ENCODE measurements at places on chromosomes 5 and 9.
A peak's percentile ranks its signal among the peaks of the same experiment; 100 is the strongest.

GRCh38 chr9:93517331-93517730 lies 59.1 kb upstream of the PHF2 start:
- DNase-seq, result no peak

DNA sequence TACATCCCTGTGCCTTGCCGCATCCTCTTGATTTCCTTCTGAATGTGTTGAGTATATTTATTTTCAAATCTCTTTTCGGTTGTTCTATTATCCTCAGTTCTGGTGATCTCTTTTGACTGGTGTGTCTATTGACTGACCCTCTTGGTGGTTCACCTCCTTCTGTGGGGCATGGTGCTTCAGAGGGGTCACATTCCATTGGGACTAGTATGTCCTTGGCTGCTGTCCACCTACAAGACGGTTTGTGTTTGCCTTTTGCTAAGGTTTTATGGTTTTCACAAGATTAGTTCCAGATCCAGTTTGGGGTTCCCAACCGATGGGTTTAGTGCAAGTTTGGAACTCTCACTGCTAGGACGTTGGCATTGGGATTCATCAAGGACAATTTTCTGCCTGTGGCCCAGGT lies 66.6 kb downstream of the PHF2 start:
- DNase-seq, result no peak

DNA sequence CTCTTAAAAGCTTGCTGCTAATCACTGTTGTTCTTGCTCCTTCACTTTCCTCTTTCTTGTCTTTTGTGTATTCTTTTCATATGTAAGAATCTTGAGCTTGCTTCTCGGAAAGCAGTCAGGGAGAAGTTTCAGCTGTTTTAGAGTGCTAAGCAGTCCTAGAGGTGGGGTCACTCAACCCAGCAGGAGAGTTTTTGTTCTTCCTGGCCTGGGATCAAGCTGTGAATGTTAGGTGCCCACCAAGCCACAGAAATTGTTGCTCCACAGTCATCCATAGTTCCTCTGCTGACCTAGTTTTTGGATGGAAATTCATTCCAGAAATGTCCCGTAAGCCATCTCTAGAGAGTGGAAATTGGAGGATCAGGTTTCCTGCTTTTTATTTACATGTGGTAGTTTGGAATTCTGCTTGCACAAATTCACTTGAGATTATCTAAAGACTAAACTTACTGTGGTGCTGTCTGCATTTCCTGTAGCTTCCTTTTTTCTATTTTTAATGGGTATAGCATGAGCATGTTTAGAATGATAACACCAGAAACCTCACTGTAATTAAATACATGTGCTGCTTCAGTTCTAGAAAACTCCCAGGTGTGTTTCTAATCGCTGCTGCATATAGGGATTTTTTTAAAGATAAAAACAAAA lies 108.7 kb downstream of the MAST4 start:
- no peak for DNase-seq

GRCh38 chr5:154892369-154892771 lies 33.9 kb downstream of the CNOT8 start:
- no peak for DNase-seq

DNA sequence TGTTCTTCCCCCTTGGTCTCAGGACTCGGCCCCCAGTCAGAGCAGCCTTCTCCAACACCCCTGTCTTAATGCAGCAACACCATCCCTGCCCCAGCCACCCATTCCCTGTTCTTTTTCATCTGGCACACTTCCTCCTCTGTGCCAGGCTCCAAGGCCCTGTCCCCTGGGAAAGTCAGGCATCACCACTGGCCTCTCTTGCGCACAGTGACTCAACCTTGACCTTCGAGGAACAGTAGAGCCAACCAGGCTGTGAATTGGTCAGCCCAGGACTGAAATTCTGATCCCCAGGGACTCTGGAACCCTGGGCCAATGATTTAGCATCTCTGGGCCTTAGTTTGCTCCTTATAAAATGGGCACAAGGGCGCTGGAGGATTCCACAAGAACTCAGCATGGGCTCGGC lies 10.5 kb upstream of the RALGDS start:
- no peak for DNase-seq

DNA sequence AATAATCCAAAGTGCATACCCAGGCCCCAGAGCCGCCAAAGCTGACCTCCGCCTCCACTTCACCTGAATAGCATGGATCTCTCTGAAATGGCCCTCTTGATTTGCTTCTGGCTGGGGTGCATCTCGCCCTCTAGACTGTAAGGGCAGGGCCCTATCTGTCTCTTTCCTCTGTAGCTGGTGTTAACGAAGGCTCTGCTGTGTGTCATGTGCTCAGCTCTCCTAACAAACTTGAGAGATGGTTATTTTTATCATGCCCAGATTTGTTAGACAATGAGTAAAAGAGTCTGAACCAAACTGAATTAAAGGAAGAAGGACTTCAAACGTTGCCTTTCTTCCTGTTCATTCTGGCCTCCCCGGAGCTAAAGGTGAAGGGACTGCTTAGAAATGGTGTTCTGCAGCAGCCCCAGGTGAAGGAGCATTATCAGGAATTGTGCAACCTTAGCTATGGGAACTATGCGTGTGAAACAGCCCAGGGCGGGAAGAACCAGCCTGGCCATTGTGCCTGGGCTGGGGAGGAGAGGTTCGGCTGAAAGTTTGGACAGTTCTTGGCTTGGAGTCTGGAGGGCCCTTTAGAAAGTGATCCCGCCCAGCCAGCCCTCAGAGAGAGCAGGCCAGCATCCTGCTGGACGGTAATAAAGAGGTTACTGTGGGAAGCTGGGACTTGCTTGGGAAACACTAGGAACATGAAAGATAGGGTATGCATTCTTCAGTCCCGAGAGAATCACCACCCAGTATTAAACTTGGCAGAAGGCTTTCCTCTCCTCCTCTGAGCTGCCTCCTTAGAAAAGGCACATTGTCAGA lies 73.5 kb downstream of the WWC1 start:
- DNase-seq, result no peak

GRCh38 chr9:76691517-76692313 lies 72.5 kb upstream of the PCA3 start:
- peak; percentile 82 for DNase-seq

- DNase-seq, result no peak
Measured at GRCh38 chr5:53691014-53691413, 130.6 kb downstream of the NDUFS4 start.

GRCh38 chr5:11400316-11400715 lies 503.9 kb downstream of the CTNND2 start:
- DNase-seq, result no peak

- no peak for DNase-seq
Measured at GRCh38 chr5:111720333-111720890, 36.6 kb downstream of the NREP start.

GRCh38 chr9:80664327-80665210 lies 1024.8 kb downstream of the TLE1 start:
- DNase-seq, result no peak

GRCh38 chr9:90249094-90249493 lies 393.5 kb downstream of the DIRAS2 start:
- DNase-seq, result no peak

DNA sequence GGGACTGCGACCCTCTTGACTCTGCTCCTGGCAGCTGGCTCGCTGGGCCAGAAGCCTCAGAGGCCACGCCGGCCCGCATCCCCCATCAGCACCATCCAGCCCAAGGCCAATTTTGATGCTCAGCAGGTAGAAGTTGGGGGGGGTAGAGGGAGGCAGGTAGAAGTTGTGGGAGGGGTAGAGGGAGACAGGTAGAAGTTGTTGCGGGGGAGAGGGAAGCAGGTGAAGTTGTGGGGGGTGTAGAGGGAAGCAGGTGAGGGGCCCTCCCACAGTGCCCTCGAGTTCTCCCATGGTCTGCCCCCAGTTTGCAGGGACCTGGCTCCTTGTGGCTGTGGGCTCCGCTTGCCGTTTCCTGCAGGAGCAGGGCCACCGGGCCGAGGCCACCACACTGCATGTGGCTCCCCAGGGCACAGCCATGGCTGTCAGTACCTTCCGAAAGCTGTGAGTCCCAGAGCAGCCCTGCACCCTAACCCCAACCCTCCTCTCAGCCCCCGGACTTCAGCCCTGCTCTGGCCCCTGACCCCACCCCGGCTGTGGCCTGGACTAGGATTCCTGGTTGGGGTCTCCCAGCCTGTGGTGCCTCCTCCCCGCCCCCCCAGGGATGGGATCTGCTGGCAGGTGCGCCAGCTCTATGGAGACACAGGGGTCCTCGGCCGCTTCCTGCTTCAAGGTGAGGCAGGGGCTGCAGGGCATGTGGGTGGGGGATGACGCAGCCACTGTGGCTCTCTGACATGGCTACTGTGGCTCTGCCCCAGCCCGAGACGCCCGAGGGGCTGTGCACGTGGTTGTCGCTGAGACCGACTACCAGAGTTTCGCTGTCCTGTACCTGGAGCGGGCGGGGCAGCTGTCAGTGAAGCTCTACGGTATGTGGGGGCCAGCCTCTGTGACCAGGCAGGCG lies 537 bp downstream of the C8G start:
- DNase-seq, result no peak

GRCh38 chr5:1108023-1108864 lies 3.6 kb downstream of the SLC12A7 start:
- DNase-seq, result no peak

GRCh38 chr9:8868632-8869031 lies 1069.1 kb upstream of the DMAC1 start:
- DNase-seq, result no peak

Data from SHP77 (cell line).